NCI-H187 (cell line): ENCODE measurements at places on chromosomes 4 and X.

DNA sequence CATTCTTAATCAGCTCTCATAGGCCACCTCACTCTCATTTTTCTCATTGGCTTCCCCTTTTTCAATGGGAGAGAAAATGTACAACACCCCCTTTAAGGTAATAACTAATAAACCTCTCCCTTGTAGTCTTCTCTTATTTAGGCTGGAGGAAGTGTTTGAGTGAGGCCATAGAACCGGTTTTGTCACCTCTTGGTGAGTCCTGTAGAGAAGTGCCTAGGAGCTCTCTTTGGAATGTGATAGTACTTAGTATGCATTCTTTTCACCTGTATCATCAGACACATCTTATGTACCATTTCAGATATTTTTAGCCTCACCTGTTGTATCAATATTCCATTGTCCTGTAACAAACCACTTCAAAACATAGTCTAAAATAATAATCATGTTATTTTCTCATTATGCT lies 3.5 kb upstream of the TAB3 start:
- no peak for DNase-seq

DNA sequence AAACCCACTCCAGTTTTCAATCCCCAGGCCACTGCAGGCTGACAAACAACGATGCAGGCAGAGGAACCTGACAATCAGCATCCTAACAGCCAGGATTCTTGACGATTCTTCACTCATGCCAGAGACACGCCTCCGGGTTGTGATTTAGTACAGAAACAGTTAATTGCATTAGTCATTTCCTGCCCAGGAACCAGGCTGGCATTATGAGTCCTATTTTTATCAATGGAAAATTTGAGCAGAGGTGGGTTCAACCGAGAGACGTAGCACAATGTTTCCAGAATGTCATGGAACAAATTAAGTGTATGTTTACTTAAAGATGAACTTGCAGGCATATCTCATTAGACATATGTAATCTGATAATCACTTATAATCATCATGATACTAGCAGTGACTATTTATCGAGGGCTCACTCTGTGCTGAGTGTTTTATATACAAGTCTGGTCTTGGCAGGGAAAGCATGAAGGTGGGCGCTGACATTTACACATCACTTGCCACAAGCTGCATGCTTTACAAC lies 159.7 kb downstream of the NSUN7 start:
- DNase-seq, result no peak

DNA sequence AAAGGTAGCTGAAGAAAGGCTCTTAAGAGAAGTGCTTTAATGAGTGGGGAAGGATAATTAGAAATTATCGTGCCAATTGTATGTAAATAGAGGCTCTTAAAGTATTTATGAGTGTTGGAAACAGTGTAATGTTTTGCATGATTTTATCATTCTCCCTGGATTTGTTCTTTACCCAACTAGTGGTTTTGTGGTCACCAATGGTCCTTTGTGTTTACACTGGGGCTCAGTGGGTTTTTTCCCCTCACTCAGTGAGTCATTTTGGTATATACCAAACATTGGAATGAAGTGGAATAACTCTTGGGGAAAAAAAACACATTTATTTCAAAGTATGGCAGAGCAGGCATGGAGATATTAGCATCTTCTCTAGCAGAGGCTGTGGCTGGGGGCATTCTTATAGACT lies 20.8 kb upstream of the LGI2 start:
- no peak for DNase-seq

DNA sequence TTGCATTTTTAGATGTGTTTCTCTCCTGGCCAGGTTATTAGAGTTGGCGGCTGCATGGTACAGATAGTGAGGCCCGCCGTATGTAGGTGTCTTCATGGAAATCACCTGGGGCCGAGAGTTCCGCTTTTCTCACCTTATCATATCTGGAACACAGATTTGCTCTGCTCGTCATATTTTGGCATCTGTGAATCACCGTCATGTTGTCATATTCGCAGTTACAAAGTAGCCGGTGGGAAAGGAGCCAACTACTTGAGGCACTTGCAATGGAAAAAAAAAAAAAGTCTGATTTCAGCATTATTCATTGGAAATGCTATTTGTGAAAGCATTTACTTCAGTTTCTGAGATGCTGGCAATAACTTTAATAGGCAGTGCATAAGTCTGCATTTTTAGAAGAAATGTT lies 1715.2 kb upstream of the TENM3 start:
- no peak for DNase-seq

DNA sequence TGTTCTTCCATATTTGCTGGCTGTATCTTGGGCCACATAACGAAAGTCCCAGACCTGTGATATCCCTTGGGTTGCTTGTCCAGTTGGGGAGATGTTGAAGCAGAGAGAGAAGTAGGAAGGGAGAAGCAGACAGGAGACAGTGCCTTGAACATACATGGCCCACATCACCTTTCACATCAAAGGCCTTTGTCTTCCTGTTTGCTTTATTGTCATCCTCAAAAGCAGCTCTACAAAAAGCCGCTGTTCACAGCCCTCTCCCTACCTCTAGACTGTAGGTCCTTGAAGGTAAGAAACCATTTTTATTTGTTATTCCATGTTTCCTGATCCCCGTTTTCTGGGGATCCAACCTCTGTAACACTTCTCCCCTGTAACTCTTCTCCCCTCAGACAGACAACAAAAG lies 14.9 kb downstream of the USP26 start:
- no peak for DNase-seq

DNA sequence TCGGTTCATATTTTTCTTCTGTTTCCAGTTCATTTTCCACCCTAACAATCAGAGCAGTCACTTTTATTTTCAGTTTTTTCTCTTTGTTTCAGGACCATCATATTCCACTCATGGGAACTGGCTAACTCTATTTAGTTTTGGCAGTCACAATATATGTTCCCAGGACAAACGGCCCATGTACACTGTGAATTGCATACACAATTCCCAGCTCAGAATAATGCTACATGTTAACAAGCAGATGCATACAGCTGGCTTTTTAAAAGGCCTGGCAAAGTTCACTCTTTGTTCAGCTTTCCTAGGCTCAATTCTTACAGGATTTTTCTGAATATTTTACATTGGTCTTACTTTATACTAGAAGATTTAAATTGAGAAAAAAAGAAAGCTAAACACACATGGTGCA lies 224.9 kb downstream of the ANKRD50 start:
- no peak for DNase-seq

DNA sequence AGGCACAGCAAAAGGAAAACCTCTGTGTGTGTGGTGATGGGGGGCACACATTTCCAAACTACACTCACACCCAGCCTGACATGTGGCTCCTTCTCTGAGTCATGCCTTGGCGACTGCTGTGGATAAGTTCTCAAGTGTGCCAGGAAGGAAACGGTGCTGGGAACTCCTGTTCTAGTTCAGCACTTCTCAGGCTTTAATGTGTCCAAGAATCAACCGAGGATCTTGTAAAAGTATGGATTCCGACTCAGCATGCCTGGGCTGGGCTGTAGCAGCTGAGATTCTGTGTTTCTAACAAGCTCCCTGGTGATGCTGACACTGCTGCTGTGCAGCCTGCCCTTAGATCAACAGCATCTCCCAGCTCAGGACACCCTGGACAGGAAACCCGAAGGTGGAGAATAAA lies 20.2 kb downstream of the CLNK start:
- DNase-seq, result no peak

DNA sequence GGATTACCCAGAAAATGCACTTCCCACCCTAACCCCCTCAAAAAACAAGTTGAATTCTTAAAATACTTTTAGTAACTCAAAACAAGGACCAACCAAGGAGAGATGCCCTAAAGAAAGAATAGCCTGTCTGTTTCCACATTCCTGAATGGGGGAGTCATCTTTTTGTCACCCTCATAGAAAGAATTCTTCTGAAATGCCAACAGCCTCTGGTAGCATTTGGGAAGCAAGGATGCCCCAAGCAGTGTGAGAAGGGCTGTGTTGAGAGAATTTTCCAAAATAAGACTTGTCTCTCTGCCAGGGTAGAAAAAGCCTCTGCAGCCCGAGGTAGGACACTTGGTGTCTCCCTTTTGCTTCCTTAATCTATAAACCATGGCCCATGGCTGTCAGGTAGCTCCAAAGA lies 173.1 kb upstream of the VCX3A start:
- no peak for DNase-seq

DNA sequence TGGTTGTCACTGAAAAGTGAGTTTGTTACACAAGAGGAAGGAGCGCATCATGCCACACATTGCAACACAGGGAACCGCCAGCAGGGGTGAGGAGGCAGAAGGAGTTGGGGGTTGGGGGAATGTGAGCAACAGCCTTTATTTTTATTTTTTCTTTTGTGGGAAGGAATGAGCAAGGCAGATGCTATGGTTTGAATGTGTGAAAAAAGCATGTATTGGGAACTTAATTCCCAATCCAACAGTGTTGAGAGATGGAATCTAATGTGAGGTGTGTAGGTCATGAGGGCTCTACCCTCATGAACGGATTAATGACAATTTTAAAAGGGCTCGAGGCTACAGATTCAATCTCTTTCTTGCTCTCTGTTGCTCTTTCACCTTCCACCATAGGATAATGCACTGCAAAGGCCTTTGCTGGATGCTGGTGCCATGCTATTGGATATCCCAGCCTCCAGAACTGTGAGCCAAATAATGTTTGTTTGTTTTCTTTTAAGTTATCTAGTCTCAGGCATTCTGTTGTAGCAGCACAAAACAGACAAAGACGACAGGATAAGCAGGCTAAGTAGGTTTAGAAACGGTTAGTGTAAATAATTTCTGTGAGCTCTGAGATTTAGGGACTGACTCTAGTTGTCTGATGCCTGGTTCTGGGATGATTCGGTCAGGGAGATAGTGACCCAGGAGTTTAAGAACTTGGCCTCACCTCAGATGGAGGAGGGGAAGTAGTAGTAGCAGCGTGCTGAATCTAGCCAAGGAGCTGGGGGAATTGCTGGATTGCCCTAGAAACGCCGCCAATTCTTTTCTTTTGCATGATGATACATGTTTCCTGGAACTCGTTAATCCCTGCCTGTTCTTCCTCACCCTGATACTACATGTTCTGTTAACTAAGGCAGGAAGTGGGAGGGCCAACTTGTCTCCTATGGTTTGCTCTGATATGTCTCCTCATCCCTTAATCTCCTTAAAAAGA lies 156.6 kb upstream of the CTSO start:
- DNase-seq, result no peak

- DNase-seq, result no peak
Observed at GRCh38 chrX:47574076-47574546, 8.1 kb upstream of the TIMP1 start.

DNA sequence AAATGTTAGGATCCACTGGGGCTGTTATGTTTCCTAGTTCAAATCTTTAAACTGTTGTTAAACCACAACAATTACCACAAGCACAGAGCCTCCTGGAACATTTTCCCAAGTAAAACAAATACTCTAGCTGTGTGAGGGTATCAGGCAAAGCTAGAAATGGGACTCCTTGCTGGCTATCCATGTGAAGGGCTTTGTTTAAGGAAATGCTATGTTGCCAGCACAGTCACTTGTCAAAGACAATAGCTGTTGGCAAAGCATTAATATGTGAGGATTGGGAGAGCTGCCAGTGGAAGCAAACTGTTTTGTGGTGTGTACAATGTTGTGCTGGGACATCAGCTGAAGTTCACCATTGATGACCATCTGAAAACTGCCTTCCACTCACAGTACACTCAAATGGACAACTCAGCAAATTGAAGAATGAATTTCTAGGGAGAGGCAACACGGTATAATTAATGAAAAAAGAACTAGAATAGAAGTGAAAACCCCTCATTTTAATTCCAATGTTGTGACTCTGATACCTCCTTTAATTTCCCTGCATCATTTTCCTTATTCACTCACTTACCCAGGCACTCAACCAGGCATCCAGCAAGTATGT lies 100.8 kb downstream of the ANXA3 start:
- no peak for DNase-seq

- no peak for DNase-seq
Observed at GRCh38 chrX:13808293-13808692, 8.6 kb downstream of the GPM6B start.

DNA sequence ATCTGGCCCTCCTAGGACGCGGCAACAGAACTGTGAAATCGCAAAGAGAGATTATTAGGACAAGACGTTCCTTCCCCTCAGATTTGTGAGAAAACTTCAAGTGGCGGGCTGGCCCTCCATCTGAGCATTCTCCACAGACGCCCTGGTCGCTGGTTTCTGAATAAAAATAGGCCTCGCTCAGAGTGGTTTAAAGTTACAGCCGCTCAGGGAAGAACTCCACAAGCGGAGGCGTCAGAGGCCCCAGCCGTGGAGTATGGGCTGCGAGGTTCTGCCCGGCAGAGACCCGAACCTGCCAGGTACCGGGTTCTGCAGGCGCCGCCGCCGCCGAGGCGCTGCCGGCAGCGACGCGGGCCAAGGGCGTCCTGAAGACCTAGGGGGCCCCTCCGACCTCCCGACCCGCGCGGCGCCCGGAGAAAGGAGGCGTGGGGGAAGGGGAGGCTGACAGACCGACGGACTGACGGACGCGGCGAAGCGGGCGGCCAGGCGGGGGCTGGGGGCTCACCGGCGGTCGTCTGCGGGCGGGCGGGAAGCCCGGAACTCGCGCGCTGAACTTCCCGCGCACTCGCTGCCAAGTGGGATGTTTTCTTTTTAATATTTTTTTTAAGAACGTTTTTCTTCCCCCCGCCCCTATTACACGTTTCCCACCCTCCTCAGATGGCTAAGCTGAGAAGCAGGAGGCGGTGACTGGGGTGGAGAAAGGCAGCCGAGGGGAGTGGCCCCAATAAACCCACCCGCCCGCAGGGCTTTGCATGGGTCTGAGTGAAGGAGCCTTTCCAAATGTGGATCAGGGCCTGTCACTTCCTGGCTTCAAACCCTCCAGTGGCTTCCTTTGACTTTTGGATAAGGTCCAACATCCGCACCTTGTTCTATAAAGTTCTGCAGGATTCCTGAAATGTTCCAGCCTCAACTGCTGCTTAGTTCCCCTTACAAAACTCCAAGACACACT lies at the start of gene PABPC4L:
TSS of gene PABPC4L (minus strand) at position 574 of the 946 bp plus-strand sequence. CDS start 770 bp downstream, outside the sequence.
- DNase-seq, result no peak

GRCh38 chrX:4655743-4656142 lies 942.3 kb upstream of the PRKX start:
- no peak for DNase-seq

- DNase-seq, result no peak
Observed at GRCh38 chr4:100087743-100088142, 102.5 kb downstream of the DDIT4L start.

DNA sequence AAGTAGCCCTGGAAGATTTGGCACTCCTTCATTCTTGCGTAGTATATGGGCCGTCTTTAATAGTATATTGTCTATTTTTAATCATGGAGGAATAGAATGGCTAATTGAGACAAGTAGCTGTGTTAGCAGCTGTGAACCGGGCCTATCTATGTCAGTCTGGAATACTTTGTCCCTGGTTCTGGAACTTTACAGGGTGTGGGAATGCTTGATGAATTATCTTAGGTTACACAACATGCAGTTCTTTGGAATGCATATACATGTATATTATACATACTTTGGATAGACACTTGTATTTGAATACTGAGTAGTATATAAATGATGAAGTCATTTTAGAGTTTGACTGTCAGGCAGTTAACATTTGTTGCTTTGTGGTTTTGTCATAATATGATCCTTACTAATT lies 37.4 kb downstream of the PDLIM5 start:
- DNase-seq, result no peak
